ENCODE measurements at places on chromosomes 6 and 20.

GRCh38 chr6:129671442-129672340 lies 38.3 kb downstream of the ARHGAP18 start:
- no peak for DNase-seq

- DNase-seq = no peak
These were observed 5.9 kb upstream of the TUBB2A start for GRCh38 chr6:3163248-3163594.

GRCh38 chr6:37321101-37321500 lies 32.7 kb upstream of the RNF8 start:
- DNase-seq = no peak

- DNase-seq = no peak
These were observed 377.6 kb downstream of the ESR1 start for GRCh38 chr6:152184917-152185574.

DNA sequence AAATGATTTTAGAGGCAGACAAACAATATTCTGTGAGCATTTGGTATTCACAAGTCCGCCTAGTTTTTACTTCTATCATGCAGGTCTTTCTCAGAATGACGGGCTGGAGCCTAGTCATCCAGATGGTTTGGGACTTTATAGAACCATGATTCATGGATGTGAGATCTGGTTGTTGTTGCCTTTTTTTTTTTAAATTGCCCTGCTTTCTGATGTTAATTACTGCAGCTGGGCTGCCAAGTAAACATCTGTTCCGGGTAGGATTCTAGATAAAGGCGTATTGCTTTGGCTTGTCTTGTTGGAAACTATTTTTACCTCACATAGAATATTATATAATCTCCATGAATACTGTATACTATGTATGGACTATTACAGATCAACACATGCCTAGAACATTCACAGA lies 58.1 kb downstream of the RNF217 start:
- no peak for DNase-seq

GRCh38 chr6:81900616-81901015 lies 148.1 kb upstream of the TENT5A start:
- no peak for DNase-seq

Measured in activated gamma-delta T cell (primary cell).